ENCODE measurements at places on chromosomes 2 and 18.
A peak's percentile ranks its signal among the peaks of the same experiment; 100 is the strongest.

- DNase-seq = peak; percentile 65
Measured at GRCh38 chr2:73981081-73982001, 3.4 kb upstream of the TET3 start.

- no peak for DNase-seq
Measured at GRCh38 chr2:158955842-158956365, 12.5 kb upstream of the TANC1 start.

GRCh38 chr2:96730212-96730611 is 9.7 kb downstream of the LMAN2L start:
- DNase-seq = no peak

GRCh38 chr18:70041459-70042050 is 93.9 kb upstream of the CD226 start:
- DNase-seq = no peak

DNA sequence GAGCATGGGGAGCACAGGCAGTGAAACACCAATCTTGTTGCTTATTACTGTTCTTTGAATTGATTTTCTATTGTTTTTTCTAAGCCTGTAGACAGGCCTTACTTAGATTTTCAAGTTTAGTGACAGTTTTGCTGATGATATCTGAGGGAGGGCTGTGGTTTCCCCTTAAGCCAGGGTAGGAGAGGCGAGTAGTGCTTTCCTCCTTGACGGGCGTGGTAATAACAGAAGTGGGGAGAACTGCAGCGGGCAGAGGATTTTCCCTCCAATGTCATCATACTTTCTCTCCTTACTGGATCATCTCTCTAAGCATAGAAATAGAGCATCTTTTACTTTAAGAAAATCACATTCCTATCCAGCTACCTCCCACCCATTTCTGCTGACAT is 314.4 kb downstream of the ALK start:
- no peak for DNase-seq

GRCh38 chr2:32852856-32853255 is 93.9 kb upstream of the LTBP1 start:
- no peak for DNase-seq

DNA sequence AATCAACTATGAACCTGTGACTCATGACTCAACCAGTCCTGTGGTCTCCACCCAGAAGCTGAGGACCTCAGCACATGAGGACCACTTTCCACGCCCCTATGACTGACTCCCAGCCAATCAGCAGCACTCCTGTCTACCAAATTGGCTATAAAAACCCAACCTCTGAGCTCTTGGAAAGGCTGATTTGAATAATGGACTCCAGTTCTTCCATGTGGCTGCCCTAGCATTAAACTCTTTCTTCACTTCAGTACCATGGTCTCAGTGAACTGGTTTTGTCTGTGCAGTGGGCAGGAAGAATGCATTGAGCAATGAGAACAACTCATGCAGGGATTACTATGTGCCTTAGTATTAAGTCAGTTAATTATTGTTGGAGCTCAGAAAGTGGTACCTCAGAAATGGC is 78.3 kb downstream of the CMPK2 start:
- DNase-seq = no peak

DNA sequence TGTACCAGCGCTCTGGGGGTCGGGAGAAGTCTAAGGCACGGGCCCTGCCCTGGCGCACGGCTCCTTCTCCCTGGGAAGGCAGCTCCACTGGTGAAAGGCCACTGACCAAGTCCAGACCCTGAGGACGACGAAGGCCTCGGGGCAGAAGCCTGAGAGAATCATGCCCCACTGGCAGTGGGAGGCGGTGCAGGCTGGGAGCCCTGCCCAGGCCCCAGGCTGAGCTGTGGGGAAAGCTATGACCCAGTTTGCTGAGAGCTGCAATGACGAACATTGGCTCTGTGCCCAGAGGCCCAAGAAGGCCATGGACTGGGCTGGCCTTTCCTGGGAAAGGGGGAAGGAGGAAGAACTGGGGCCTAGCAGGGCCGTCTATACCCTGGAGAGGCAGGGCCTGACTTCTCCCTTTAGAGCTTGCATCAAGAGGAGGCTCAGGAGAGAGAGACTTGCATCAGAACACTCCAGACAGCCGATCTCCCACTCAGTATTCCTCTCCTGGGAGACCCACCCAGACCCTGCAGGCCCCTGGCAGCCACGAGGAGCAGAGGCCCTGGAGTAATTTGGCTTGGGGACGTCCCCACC is 32.9 kb downstream of the HS1BP3 start:
- peak; percentile 83 for DNase-seq

DNA sequence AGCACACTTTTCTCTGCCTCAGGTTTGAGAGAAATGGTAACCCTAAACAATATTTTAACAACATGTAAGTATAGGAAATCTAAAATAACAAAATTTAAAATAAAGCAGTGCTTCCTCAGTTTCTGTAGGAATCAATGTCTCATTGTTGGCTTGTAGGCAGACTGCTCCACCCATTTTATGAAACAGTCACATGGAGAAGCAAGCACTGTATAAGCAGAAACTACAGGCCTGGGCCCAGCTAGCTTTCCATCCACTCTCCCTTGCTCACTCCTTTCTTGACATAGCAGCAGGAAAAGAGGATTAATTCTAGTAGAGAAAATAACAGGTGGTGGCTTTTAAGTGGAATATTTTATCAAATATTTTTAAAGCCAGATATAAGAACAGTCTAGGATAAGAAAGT is 97.2 kb downstream of the PLEKHM3 start:
- DNase-seq = no peak

- no peak for DNase-seq
Measured at GRCh38 chr2:198326431-198326830, 522.0 kb downstream of the PLCL1 start.

DNA sequence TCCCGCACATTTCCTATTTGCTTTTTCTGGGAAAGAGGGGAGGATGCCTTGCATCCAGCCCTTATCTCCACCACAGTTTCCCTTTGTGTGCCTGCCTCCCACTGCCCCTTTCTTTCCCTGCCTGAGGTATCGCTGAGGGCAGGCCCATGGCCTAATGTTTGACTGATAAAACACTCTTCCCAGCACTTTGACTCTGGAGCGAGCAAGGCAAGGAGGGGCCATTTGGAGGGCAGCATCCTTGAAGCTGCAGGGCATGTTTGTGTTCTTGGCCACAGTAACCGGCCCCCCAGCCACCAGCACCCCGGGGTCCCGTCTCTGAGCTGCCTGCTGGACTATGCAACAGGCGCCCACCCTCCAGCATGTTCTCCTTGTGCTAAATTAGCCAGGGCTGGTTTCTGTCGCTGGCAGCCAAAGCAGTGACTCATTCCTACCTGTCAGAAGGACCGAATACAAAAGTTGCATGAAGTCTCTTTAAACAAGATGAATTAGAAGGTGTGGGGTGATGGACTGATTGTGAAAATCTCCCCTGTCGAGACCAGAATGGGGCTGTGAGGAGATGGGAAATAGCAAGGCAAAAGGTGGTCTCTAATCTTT is 50.7 kb downstream of the BCL2L11 start:
- DNase-seq = no peak

DNA sequence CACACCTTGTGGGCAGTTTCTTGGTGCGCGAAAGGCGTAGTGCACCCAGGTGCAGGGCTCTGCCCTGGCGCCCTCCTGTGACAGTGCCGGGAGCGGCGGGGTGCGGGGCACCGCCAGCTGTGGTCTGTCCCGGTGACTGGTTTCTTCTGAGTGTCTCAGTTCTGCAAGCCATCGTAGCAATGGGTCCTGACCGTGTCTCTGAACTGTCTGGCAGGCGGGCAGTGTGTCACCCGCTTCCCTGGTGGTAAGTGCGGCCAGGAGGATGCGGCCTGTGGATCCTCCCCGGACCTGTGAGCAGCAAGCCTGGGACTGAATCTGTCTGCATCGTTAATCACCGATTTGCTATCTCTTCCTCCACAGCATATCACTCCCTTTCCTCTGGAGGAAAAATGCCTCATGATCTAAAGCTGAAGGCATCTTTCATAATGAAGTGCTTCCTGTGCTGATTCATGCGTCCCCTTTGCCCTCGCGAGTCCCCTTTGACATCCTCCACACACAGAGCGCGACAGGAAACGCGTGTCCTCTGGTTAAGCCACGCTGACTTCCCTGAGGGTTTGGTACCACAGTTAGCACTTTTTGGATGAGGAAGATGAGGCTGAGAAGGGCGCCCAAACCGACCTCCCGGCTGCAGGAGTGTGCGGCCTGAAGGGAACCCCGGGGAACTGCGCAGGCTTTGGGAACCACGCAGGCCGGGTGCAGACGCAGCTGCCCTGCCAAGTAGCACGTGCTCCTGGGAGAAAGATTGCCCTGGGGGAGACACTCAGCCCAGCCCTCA is 416.0 kb upstream of the HS6ST1 start:
- DNase-seq = no peak

DNA sequence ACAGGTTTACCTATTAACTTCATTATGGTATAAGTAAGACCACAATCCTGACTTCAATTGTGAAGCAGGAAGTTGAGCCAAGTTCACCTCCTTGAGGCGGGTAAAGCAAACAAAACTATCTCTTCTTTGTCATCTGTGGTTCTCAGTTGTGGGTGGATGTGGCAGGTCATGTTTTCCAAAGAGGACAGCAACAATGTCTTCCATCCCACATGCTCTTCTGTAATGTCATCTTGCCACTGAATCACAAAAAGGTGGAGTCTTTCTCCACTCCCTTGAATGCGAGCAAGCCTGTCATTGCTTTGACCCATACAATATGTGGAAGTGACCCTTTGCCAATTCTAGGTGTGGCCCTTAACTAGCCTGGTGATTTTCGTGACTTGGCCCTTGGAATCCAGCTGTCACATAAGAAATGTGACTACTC is 98.7 kb downstream of the GRB14 start:
- no peak for DNase-seq

GRCh38 chr2:54042897-54043620 is 72.3 kb upstream of the PSME4 start:
- no peak for DNase-seq

GRCh38 chr2:128439791-128440665 is 121.4 kb upstream of the HS6ST1 start:
- no peak for DNase-seq

DNA sequence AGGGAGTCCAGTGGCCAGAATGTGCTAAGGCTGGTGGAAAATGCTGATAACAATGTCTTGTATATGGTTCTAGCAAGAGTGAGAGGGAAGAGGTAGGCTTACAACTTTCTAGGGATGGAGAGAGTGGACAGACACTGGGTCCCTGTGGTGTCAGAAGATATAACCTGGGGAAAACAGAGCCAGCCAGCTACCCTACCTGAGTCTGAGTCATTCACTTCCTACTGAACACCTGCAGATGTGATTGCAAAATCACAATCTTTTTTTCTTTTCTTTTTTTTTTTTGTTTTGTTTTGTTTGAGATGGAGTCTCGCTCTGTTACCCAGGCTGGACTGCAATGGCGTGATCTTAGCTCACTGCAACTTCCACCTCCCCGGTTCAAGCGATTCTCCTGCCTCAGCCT is 7.3 kb downstream of the TET3 start:
- DNase-seq = no peak

DNA sequence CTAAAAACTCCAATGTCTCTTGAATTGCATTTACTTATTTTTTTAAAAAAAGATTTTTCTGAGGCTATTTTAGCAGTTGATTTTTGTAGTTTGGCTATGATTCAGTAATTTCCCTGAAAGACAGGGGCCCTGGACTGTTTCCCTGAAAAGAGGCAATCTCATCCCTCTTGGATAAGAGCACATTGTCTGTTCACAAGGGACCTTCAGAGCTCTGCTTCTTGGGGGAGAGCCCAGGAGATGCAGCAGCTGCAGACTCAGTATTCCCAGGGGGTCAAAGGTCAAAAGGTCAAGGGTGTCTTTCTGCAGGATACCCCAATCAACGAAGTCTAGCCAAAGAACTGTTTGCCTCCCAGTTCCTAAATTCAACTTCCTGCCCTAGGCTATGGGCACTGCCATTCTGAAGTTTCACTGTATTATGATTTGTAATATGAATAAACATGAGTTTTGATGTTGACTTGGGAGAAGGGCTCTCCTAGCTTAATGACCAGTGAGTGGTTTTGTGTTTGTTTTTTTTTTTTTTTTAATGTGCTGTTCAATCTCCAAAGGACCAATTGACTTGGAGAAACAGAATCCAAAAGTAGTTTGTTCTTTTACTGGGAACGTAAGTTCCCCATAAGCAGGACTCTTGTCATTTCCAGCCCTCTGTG is 157.0 kb upstream of the SERPINE2 start:
- DNase-seq = no peak

- DNase-seq = no peak
Measured at GRCh38 chr2:103667335-103667884, 905.6 kb downstream of the TMEM182 start.

DNA sequence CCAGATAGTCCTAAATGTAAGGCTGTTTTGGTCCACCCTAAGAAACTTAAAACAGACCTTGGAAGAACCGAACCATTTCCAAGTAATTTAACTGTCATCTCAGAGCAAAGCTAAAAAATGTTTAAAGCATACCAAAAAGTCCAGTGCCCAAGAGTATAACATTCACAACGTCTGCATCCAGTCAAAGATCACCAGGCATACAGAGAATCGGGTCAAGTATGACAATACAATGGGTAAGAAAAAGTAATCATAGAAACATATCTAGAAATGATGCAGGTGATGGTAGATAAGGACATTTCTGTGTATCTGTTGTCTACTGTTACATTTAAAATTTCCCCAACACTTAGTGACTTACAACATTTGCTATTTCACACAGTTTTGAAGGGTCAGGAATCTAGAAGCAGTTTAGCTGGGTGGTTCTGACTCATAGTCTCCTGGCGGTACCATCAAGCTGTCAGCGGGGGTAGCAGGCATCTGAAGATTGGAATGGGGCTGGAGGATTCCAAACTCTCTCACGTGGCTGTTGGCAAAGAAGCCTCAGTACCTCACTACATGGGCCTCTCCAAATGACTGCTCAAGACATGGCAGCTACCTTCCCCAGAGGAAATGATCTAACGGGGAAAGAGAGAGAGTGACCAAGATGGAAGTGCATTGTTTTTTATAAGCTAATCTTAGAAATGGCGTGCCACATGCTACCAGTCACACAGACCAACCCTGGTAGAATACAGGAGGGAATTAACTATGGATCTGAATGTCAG is 36.6 kb upstream of the DYNC2LI1 start:
- DNase-seq = no peak

DNA sequence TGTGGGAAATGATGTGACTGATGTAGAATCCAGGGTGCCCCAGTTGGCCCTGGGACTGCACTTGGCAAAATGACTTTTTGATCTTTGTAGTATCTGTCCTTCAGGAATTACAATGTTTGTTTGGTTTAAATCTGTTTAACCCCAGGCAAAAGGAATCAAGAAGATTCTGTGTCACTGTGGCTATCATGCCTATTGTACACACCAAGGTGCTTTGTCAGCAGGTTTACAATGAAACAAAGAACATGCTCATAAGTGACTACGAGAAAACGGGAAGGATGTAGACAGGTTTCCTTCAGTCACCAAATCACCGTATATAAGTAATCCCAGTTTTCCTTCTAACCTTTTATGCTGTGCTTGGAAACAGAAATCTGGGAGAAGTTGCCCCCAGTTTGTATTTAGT is 109.5 kb downstream of the RTN4 start:
- DNase-seq = no peak

DNA sequence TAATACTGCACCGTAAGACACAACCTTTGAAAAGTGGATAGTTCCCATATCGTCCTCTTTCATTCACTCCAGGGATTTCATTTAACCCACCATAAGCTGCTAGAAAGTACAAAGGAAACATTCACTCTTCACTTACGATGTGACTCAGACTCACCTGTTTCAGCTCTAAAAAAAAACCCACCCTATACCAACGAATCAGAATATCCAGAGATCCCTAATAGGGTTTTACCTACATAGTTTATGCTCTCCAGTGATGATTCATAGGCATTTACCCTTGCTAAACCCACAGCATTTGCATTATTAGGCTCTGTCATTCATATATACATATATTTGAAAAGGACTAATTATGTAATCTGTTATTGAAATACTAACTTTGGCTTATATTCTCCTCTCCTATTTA is 60.2 kb downstream of the PRPF40A start:
- no peak for DNase-seq

- no peak for DNase-seq
Measured at GRCh38 chr2:206531996-206532543, 88.7 kb downstream of the ADAM23 start.
